ENCODE measurements at places on chromosomes 5 and 9.

- DNase-seq = no peak
Measured at GRCh38 chr5:106656821-106657220, 1013.9 kb downstream of the EFNA5 start.

DNA sequence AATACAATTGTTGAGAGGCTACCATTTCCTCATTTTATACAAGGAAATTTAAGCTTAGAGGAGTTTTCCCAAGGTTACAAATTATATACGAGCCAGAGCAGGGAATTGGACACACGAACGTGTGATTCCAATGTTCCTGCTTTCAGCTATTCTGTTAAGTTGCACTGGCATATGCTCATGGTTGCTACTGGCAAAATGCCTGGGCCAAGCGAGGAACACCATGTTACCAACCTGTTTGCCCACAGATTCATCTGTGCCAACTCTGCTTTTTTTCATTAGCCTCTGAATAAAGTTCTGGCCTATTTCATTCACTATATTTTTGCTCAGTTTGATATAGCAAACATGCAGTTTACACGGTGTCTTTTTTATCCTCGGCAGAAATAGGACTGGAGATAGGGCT lies 5.1 kb upstream of the C5orf46 start:
- no peak for DNase-seq

DNA sequence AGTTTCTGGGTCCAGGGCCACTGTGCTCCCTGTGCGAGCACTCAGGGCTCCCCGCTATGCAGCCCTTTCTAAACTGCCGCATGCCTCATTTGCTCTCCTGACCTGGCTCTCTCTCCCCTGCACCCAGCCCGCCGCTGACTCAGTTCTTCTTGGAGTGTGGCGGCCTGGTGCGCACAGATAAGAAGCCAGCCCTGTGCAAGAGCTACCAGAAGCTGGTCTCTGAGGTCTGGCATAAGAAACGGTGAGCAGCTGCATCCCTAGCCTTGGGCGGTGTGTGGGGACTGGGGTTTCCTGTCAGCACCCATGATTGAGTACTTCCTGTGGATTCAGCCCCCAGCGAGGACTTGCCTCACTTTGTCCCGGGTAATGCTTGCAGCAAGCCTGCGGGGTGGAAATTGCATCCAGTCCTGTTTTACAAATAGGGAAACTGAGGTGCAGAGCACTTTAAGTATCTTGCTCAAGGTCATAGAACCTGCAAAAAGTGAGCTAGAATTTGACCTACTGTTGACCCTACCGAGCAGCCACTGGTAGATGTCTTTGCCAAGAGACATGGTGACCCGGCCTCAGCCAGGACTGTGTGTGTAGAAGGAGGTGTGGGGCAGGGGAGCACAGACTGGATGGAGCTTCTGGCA lies 27.9 kb downstream of the USP20 start:
- DNase-seq = no peak

DNA sequence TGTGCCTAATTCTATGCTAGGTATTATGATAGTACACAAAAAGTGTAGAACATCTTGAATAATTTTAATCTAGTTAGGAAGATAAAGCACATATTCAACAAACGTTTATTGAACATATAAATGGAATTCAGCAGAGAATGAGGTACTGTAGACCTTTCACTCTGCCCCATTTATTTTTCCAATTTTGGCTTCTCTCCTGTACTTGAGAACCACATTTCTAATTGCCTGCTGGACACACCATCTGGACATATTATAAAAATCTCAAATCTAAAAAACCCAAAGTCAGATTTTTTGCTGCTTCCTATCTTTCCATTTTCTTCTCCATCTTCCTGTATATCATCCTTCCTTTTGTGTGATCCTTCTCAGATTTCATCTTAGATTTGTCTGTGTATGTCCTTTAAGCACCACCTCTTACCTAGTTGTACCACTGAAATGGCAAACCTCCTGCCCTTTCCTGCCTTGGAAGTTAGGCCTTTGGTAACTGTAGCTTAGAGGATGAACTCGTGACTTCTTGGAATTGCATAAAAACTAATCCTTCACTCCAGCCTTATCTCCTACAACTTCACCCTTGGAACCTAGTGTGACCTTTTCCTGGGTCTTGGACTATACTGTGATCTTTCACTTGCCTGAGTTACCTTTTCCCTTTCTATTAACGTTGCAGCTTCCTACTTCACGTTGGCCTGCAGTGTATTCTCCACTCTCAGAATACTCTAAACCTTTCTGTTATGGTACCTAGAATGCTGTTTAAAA lies 8.8 kb downstream of the SLC26A2 start:
- no peak for DNase-seq

DNA sequence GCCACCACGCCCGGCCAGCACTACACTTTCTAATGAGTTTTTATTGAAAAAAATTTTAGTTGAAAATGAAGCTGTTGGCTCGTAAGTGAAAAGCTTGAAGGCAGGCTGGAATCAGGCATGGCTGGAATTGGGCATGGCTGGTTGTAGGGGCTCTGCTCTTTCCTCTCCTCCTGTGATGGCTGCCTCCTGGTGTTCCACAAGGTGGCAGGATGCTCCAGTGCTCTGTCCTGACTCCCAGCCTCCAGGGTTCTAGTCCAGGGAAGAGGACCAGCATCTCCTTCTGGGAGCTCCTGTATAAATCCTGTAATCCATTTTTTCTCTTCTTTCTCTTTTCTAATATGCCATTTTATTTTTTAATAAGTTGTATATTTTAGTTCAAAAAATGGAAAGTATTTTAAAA lies 57.2 kb upstream of the DHFR start:
- DNase-seq = peak; percentile 75

DNA sequence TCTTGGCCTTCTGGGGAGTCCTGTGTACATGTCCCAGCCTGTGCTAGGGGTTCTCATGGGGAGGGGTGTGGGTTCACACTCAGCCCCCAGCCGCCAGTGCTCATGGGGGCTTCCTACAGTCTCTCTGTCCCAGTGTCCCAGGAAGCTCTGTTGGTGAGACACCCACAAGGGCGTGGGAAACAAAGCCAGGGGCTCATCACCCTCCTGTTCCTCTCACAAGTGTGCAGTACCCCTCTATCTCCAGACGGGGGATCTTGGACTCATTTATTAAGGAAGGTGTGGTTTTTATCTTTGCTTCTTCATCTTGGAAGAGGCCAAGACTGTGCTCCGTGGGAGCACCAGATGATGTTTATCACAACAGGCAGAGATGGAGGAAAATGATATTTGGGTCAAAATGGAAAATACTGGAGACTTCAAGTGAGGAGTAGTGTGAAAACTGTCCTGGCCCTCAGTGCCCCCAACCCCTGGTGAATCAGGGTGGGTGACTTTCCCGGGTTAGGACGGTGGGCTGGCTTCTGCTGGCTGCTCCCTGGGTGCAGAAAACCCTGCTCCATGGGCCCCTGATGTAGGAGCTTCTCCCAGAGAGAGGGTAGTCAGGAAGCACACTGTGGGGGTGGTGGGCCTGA lies 15.2 kb downstream of the TMEM171 start:
- peak; percentile 39 for DNase-seq

- DNase-seq = peak; percentile 63
Measured at GRCh38 chr5:161857358-161857757, 9.4 kb downstream of the GABRA1 start.

- DNase-seq = peak; percentile 66
Measured at GRCh38 chr5:66864240-66864884, 268.2 kb downstream of the MAST4 start.

DNA sequence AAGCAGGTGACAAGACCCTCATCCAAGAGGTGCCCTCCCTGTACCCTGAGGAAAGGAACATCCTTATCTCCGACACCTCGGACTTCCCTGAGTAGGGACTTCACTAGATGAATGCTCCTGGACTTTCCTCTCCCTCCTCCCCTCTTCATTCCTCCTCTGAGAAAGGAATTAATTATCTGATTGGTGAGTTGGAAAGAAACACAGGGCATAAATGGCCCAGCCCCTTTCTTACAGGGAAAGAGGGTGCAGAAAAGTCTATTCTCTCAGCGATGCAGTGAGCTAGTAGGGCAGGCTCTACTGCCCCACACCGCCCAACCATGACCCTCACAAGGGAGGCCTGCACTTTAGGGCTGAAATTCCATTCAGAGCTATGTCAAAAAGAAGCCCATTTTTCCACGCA lies 87.5 kb downstream of the TTC39B start:
- no peak for DNase-seq

DNA sequence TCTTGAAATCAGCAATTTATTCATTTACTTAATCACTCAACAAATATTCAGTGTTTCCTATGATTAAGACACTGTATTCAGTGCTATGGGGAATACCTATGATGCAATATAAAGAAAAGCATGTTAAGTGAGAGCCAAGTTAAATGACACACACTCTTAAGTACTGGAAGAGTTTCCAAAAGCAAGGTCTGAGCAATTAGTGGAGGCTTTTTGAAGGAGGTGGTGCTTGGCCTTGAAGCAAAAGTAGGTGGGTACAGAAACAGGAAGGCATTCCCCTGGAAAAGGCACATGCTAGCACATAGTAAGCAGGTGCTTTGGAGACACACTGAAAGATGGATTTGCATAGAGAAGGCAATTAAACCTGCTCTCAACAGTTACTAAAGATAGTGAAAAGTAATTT lies 4.0 kb downstream of the TSLP start:
- DNase-seq = peak; percentile 3

DNA sequence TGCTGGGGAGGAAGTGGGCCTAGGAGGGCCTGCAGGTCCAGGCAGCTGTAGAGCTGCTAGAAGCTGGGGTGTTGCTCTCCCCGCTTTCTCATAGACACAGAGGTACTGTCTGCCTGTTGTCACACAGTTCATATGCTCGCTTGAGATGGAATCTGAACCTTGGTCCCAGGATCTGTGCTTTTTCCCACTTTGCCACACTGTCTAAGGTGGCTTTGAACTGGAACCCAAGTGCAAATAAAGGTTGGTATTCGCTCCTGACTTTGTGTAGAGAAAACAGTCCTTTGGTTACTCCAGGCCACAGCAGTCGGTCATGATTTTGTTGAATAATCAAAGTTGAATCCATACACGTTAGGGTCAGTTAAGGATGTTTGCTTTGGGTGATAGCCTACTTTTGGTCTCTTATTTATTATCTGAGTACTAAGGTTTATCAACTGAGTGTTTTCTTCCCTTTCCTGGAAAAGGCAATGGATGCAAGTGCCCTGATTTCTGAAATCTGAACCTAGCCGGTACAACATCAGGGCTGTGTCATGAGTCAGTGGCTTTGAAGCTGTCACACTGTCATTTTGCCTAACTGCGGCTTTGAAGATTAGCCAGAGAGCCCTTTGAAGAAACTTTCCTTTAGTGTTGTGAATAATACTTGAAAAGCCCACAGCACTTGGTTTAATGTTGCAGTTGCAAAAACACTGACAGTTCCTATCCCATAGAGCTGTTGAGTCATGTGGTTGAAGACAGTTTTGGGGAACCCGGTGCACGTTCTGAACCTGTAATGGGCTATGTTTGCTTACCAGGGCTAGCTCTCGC lies 41.3 kb downstream of the HABP4 start:
- DNase-seq = no peak

- no peak for DNase-seq
Measured at GRCh38 chr5:53053364-53053763, 56.2 kb downstream of the MOCS2 start.

DNA sequence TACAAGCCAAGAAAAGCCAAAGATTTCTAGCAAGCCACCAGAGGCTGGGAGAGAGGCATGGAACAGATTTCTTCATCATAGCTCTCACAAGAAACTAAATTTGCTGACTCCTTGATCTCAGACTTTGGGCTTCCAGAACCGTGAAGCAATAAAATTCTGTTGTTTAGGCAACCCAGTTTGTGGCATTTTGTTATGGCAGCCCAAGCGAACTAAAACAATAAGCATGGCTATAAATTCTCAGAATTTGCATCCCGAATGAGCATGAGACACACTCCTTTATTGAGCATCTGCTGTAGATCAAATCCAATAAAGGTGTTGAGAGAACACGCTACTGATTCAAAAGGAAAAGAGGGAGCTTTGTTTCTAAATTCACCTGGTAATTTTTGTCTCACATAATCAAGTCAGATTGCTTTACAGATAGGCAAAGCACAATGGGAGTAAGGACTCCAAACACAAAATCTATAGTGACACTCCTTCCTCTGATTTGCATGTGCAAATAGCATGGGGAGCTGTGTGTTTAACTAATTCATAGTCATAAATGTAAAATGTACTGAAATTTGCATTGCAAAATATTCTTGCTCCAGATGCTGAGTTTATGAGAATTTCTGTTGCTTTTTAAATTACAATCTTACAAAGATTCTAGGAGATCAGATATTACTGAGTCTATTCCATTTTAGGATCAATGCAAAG lies 308.7 kb downstream of the MED10 start:
- no peak for DNase-seq

DNA sequence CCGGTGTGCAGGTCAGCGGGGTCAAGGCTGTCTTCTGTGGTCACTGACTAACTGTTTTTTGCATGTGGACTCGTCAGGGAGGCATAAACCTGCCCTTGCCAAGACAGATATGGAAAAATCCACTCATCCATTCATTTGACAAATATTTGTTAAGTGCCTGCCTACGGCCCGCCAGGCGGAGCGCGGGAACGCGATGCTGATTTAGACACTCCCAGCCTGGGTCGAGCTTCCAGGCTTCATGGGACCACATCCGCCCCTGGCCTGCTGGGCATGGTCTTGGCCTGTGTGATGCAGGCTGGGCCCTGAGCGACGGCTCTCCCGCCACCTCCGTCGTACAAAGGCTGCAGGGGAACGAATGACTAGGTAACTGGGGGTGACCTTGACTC lies 18.1 kb downstream of the MYMK start:
- DNase-seq = peak; percentile 82

GRCh38 chr5:179696603-179697002 lies 2.2 kb upstream of the CANX start:
- DNase-seq = peak; percentile 44

DNA sequence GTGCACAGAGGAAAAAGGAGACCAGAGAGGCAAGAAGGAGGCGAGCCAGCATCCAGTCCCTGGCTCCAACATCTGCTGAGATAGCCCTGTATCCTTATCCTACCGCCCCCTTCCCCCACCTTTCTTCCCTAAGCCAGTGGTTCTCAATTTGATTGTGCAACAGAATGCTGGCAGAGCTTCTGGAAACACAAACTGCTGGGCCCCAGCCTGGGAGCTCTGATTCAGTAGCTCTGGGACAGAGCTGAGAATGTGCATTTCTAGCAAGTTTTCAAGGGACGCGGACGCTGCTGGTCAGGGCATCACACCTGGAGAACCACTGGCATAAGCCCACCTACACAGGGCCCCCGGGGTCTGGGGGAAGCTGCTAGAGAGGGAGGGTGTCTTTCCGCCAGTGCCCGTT lies 21.1 kb downstream of the AK8 start:
- no peak for DNase-seq

DNA sequence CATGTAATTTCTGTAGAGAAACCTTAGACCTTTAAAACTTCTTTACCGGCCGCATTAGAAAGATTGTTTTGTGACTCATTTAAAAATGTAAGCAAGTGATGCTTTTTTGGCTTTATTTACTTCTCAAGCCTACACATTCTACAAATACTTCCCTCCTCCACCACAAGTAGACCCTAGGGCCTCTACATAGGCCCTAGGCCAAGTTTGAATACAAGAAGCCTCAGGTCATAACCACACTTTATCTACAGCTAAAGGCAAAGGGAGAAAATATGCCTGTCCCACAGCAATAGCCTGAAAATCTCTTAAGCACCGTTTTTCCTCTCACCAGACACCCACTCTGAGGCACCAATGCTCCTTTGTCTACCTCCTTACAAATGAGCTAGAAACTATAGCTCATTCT lies 53.9 kb downstream of the CSNK1A1 start:
- DNase-seq = no peak
